ENCODE measurements at places on chromosomes 2 and 18.

- DNase-seq: no peak
Measured at GRCh38 chr2:70626254-70626990, 72.8 kb upstream of the TGFA start.

- DNase-seq: no peak
Measured at GRCh38 chr2:69731147-69731970, 10.6 kb upstream of the ANXA4 start.

DNA sequence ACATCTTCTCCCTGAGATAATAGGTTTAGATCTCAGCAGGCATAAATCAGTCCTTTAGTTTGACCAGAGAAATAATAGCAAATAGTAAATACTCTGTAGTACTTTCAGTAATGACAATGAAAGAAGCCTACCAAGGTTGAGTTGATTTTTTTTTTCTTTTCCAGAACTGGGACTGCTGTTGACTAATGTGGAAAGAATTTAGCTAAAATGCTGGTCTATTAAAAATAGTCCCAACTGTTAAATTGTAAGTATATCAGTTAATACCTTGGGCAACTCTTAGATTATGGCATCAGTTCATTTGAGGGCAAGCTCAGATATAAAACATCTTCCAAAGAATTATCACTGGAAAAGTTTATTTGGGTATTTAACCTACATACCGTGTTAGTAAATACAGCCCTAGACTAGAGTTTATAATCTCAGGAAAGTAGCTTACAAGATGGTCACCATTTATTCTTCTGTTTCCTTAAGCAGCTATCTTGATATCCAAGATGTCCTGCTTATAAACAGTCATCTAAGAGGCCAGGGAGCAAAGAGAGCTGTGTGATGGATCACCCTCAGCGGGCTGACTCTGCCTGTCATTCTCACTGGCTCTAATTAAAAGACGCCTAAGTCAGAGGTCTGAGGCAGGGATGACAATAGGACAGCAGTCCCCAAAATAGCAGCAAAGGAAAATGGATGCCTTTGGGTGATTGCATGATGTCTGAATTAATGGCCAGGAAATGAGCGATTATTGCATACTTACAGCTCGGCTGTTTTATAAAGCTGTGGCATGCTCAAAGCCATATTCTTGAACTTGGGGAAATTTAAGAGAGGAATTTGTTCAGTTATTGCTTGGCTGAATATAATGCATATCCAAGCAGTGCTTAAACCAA lies 121.3 kb downstream of the MTX2 start:
- DNase-seq: no peak

GRCh38 chr18:59044855-59045254 lies 94.8 kb upstream of the SEC11C start:
- no peak for DNase-seq

- DNase-seq: no peak
Measured at GRCh38 chr18:79733986-79734770, 54.6 kb downstream of the CTDP1 start.

DNA sequence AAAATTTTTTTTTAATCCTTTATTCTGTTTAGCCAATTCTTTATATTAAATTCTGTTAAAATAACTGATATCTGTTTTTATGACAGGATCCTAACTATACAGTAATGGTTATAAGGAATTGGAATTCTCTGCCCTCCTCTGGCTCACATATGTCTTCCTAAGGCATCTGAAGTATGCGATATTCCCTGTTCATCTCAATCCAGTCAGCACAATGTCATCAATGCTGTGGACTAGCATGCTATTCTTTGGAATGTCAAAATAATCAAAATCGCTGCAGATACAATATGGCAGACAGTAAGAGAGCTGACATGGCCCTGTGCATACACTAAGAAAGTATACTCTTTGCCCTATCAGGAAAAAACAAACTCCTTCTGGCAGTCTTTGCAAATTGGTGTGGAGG lies 107.6 kb downstream of the AP1S3 start:
- DNase-seq: no peak

DNA sequence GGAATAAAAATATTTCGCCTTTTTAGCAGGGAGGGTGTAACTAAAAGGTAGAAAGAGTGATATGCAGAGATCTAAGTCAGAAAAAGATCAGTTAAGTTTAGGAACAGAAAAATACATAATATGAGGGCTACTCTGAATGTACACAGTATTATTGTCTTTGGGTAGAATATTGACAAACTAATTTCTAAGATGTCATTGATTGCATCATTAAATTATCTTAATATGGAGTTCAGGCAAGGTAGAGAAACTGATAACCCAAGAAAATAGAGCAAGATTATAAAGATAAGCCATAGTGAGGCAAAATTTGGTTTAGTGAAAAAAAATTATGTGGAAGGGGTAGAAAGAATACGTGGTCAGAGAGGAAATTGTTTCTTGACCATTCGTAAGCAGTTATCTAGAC lies 629.0 kb upstream of the NXPH2 start:
- no peak for DNase-seq

- no peak for DNase-seq
Measured at GRCh38 chr2:236904389-236905263, 181.1 kb upstream of the COPS8 start.

GRCh38 chr2:120774557-120775160 lies 39.0 kb downstream of the GLI2 start:
- no peak for DNase-seq

DNA sequence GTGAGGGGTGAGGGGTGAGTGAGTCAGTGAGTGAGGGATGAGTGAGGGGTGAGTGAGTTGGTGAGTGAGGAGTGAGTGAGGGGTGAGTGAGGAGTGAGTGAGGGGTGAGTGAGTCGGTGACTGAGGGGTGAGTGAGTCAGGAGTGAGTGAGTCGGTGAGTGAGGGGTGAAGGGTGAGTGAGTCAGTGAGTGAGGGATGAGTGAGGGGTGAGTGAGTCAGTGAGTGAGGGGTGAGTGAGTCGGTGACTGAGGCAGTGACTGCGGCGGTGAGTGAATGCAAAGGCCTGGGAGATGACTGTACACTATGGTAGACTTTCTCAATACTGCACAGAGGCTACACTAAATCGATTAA lies 16.6 kb downstream of the THAP4 start:
- DNase-seq: no peak

GRCh38 chr2:144163592-144163991 lies 356.3 kb downstream of the ZEB2 start:
- DNase-seq: no peak

DNA sequence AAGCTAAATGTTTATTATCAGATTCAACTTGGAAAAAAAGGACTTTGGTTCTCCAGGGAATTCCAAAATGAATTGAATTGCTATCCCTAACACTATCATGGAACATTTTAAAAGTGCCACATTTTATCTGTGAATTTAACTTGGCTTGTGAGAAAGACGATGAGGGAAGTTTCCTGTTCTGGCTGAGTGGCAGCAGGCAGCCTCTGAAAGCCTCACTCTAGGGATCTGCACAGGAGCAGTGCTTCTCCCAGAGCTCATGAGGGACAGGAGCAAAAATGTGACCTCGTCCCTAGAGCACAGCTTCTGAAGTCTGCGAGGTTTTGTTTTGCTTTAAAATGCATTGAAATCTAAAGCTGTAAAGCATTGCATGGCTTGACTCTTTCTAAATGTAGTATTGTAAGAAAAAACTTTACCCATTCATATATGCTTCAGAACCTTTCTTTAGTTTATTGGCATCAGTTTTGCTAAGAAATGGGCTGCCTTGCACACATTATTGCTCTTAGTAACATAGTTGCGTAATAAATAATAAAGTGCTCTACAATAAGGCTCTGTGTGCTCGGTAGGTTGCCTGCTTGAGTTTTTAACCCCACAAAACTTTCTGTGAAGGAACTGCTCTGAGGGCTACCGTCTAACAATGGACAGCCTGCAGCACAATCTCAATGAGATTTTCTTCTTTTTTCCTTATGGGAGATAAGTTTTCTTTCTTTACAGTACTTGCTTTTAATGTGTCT lies 136.2 kb upstream of the CDCA7 start:
- DNase-seq: no peak

- DNase-seq: no peak
Measured at GRCh38 chr2:53941749-53942148, 29.0 kb downstream of the PSME4 start.

DNA sequence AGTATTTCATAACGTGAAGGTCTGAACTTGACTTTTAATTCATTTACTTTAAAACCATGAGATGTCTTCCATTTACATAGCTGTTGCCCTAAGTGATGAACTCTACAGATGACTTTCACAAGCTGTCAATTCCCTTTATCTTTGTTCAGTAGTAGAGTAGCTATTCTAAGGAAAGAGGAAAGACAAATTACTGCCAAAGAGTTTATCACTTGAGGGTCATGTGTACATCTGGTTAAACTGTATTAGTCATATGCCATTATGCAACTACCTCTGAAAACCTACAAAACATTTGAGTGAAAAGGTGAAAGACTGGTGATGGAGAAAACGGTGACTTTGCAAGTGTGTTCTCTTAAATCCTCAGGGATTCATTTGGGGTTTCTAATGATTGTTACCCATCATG lies 763.9 kb downstream of the TMEM182 start:
- DNase-seq: no peak

DNA sequence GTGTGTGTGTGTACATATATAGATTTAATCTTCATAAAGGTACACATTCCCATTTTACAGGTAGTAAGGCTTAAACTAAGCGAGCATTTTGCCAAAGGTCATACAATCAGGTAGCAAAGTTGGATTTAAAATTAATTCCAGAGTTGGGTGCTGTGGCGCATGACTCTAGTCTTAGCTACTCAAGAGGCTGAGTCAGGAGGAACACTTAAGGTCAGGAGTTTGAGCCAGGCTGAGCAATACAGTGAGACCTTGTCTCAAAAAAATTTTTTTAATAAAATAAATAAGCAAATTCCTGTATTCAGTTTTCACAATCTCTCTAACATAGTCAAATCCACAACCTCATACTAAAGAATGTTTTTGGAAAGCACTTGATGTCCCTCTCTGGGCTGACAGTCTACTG lies 111.5 kb upstream of the LDLRAD4 start:
- DNase-seq: no peak

DNA sequence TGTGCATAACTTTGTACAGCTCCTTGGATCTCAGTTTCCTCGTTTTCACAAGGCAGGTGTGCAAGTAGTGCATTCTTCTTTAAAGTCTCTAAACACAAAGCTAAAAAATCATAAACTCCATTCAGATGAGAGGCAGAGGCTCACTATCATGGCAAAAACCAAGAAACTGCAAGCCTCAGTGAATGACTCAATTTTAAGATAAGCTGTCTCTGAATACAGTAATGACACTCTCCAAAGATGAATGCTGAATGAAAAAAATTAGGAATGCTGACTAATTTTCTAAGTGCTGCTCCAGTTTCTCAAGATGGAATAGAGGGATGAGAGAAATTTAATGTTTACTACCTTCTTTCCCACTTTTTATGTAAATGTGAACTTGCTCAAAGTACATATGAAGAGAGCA lies 17.2 kb downstream of the B4GALT6 start:
- DNase-seq: no peak

GRCh38 chr2:190859347-190860297 lies 21.0 kb upstream of the GLS start:
- no peak for DNase-seq

GRCh38 chr2:225069477-225069876 lies 27.2 kb upstream of the DOCK10 start:
- no peak for DNase-seq

DNA sequence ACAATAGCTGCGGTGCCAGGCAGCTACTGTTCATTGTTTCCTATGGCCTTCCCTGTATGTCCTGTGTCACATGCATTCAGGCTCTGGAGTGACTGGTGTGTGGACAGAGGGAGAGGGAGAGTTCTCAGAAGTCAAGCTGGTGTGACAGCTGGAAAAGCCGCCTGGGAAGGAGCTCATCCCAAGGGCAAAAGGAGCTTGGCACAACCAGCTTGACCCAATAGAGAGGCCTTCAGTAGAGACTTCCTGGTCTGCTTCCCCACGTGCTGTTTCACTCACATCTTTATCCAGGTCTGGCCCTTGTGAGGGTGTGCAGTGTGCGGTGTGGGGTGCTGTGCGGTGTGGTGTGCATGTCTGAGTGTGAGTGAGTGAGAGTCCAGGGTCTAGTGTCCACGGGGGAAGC lies 11.1 kb upstream of the NT5DC4 start:
- no peak for DNase-seq

DNA sequence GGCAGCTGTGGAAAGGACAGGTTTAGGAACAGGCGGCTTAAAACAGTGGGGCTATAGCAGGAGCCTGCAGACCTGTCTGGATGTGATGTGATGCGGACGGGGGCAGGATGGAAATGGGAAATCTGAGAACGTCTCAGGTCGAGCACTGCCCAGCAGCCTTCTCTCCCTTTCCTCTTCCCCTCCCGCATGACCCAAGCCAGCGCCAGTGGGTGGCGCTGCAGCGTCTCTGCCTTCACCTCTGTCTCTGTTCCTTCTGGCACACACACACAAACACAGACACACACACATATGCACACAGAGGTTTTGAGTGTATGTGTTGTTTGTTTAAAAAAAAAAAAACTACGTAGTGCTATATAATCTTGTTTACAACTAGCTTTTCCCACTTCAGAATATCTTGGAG lies 82.0 kb upstream of the SLC66A3 start:
- DNase-seq: no peak

DNA sequence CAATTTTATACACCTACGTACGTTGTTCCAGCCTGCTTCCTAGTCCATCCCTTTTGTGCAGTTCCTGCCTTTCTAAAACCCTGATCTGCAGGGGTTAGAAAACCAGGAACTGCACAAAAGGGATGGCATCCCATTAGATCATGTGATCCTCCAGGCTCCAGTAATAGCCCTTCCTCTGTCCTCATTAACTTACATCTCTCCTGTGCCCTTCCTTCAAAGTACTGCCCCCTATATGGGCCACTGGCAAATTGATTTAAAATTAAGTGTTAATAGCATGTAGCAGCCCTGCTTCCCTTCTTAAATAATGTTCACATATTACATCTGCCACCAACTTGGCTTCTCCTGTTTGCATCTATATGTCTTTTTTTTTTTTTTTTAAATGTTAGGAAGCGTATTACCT lies 61.3 kb upstream of the NXPH2 start:
- DNase-seq: no peak

GRCh38 chr2:59938181-59938580 lies 615.3 kb downstream of the BCL11A start:
- DNase-seq: no peak

- no peak for DNase-seq
Measured at GRCh38 chr2:20512061-20512605, 65.3 kb downstream of the RHOB start.

DNA sequence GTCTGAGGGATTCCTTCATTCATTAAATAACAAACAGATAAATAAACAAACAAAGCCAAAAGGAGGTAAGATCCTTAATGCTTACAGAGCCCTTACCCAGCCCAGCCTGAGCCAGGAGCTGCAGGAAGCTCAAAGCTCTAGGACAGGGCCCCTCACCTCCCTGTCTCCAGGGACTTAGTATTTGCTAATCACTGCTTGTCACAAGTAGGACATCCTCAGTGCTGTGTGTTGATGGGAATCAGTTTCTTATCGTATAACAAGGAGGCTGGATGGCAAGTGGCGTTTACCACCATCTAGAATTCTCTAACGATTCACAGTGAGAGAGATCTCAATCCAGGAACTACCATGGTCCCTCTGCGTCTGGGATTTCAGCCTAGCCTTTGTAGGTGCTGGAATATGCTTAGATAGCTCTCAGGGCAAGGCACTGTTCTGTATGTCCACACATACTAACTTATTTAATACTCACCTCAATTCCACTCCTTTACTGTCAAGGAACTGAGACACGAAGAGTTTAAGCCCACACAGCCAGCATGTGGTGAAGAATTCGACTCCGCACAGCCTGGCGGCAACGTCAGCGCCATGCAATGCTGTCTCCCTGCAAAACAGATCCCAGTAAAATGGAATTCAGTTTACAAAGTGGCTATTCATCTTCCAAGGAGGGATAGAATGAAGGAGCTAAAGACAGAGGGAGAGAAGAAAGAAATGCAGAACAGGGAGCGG lies 164.8 kb downstream of the MYCN start:
- no peak for DNase-seq

GRCh38 chr2:174788291-174788929 lies 24.1 kb upstream of the CHRNA1 start:
- DNase-seq: no peak

All from CD4-positive, alpha-beta T cell (primary cell).